ENCODE measurements at places on chromosomes 3 and 15.
A peak's percentile ranks its signal among the peaks of the same experiment; 100 is the strongest.

- peaks cover 13% of the 10 kb centered on the region for H3K36me3 ChIP-seq
- peak overlapping the region; percentile 91 for H3K4me3 ChIP-seq
- H3K4me1 ChIP-seq: peaks cover 17% of the 10 kb centered on the region
- H3K27me3 ChIP-seq: no peaks in the 10 kb centered on the region
Observed at GRCh38 chr15:41115161-41115651, 874 bp downstream of the INO80 start.

- H3K4me3 ChIP-seq: no peak overlapping the region
- no peaks in the 10 kb centered on the region for H3K27me3 ChIP-seq
- H3K27ac ChIP-seq: no peak overlapping the region
- no peaks in the 10 kb centered on the region for H3K36me3 ChIP-seq
Observed at GRCh38 chr3:131082871-131083863, 56.5 kb downstream of the NEK11 start.

- DNase-seq: no peak
- no peak overlapping the region for H3K27ac ChIP-seq
- no peaks in the 10 kb centered on the region for H3K27me3 ChIP-seq
- no peak overlapping the region for H3K4me3 ChIP-seq
Observed at GRCh38 chr3:61701011-61701410, 139.6 kb downstream of the PTPRG start.

DNA sequence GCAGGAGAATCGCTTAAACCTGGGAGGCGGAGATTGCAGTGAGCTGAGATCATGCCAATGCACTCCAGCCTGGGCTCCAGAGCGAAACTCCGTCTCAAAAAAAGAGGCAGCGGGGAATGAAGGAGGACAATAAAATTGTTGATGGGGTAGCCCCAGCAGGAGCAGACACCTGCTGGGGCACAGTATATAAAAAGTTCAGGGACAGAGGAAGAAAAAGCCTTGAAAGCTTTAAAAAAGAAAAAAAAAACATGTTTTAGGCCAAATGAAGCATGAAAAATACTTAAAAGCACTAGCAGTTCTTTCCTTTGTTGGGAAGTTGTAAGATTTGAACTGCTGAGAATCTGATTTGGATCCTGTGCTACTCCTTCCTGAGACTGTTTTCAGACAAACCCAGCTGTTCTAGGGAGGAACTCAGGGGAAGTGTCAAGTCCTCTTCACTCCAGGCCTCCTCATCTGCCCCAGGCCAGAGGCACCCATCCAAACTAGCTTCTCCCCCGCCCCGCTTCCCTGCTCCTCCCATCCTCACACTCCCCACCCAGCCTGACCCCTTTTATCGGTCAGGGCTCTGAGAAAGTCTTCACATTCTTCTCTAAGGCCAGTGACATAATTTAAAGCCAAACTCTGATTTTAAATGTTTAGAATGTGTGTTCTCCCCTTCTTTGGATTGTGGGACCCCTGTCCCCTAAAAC is 4.9 kb downstream of the IL17RD start:
- H3K4me3 ChIP-seq: no peak overlapping the region
- peaks cover 53% of the 10 kb centered on the region for H3K27me3 ChIP-seq
- H3K27ac ChIP-seq: no peak overlapping the region
- no peaks in the 10 kb centered on the region for H3K36me3 ChIP-seq

GRCh38 chr15:90184119-90184785 is 16.9 kb upstream of the SEMA4B start:
- peaks cover 27% of the 10 kb centered on the region for H3K4me1 ChIP-seq
- peak; percentile 78 for DNase-seq
- H3K4me3 ChIP-seq: peak overlapping the region; percentile 94

DNA sequence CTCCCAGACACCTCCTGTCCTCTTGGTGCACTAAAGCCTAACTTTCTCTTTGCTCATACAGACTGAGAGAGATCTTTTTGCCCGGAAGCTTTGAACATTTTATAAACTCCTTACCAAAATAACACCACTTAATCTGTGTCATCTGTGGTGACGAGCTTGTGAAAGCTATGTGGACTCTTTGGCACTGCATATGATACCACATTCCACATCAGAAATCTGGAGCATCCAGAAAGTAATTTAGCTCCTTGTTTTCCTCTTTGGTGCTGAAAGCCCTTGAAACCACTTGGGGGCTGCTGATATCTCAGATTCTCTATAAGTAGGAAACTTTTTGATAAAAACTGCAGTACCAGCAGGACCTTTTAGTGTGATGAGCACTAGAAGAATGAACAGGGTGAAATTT is 128.3 kb downstream of the ALCAM start:
- no peak overlapping the region for H3K27ac ChIP-seq
- no peaks in the 10 kb centered on the region for H3K4me1 ChIP-seq
- H3K36me3 ChIP-seq: peaks cover 5% of the 10 kb centered on the region
- no peak overlapping the region for H3K4me3 ChIP-seq
- no peak for DNase-seq

GRCh38 chr15:52567871-52568600 is 794 bp downstream of the ARPP19 start:
- no peaks in the 10 kb centered on the region for H3K27me3 ChIP-seq
- peaks cover 29% of the 10 kb centered on the region for H3K4me1 ChIP-seq

- H3K36me3 ChIP-seq: peaks cover 48% of the 10 kb centered on the region
- no peak for DNase-seq
- H3K4me1 ChIP-seq: peaks cover 5% of the 10 kb centered on the region
- no peaks in the 10 kb centered on the region for H3K27me3 ChIP-seq
- peak overlapping the region; percentile 37 for H3K27ac ChIP-seq
Observed at GRCh38 chr3:128080323-128081080, 28.3 kb downstream of the SEC61A1 start.

GRCh38 chr15:84791763-84792162 is 25.4 kb upstream of the ALPK3 start:
- no peak overlapping the region for H3K4me3 ChIP-seq
- no peak for DNase-seq
- peaks cover 17% of the 10 kb centered on the region for H3K4me1 ChIP-seq
- H3K27me3 ChIP-seq: no peaks in the 10 kb centered on the region
- H3K27ac ChIP-seq: peak overlapping the region; percentile 10

DNA sequence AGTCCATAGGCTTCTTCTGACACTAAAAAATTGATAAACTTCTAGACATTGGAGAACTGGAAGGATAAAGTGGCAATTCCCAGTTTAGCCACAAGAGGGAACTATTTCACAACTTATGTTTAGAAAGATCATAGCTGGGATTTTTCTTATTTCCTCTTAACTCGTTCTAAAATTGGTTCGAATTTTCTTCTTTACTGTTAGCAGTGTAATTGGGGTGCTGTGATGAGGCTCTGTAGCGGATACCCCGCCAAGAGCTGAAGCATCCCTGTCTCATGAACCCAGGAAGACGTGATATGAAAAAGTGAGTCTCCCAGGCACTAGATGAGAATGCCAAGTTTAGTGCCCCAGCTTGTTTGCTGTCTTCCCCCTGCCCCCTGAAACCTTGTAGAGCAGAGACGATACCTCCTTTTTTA is 85.1 kb downstream of the PDCD6IP start:
- no peaks in the 10 kb centered on the region for H3K36me3 ChIP-seq
- no peaks in the 10 kb centered on the region for H3K27me3 ChIP-seq
- DNase-seq: peak; percentile 75
- peaks cover 4% of the 10 kb centered on the region for H3K4me1 ChIP-seq
- no peak overlapping the region for H3K27ac ChIP-seq
- no peak overlapping the region for H3K4me3 ChIP-seq

DNA sequence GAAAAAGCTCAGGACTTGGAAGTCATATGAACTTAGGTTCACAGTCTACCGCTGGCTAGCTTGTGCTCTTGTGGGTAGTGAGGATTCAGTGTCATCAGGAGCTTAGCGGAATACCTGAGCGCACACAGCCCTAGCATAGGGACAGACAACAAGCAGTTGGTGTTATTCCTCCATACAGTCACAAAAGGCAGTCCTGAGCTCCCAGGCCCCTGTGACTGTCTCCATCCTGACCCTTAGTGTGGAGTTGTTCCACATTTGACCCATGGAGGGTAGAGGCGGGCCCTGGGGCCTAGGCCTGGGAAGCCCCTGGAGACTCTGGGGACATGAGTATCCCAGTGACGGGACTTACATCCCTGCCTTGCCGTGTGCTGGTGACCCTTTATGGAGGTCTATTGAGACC is 131.5 kb upstream of the PLXNA1 start:
- no peak for DNase-seq
- no peaks in the 10 kb centered on the region for H3K36me3 ChIP-seq
- H3K27ac ChIP-seq: no peak overlapping the region
- H3K4me1 ChIP-seq: no peaks in the 10 kb centered on the region
- H3K4me3 ChIP-seq: no peak overlapping the region

- H3K4me1 ChIP-seq: no peaks in the 10 kb centered on the region
- no peak overlapping the region for H3K27ac ChIP-seq
- no peak overlapping the region for H3K4me3 ChIP-seq
- H3K36me3 ChIP-seq: no peaks in the 10 kb centered on the region
- DNase-seq: no peak
Observed at GRCh38 chr15:62083194-62084154, 16.7 kb downstream of the C2CD4A start.

- H3K4me3 ChIP-seq: no peak overlapping the region
- H3K27ac ChIP-seq: no peak overlapping the region
- no peaks in the 10 kb centered on the region for H3K36me3 ChIP-seq
- H3K4me1 ChIP-seq: no peaks in the 10 kb centered on the region
Observed at GRCh38 chr3:14532691-14533456, 7.3 kb downstream of the GRIP2 start.

DNA sequence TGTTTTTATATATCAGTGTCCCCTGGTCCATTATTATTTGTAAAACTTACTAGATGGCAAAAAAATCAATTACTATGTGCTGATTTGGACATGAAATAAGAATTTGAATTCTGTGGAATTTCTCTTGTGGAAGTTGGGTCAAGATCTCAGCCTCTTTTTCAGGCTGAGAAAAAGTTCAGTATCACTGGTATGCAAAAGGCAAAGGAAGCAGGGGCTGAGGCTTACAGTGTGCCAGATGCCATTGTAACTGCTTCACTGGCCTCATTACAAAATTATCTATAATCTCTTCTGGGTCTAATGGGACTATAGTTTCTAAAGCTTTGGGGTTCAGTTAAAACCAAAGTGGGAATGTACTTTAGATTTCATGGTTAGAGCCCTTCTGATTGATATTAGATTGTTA is 125.9 kb upstream of the SLC7A14 start:
- H3K27ac ChIP-seq: no peak overlapping the region
- no peak overlapping the region for H3K4me3 ChIP-seq
- H3K36me3 ChIP-seq: no peaks in the 10 kb centered on the region
- H3K4me1 ChIP-seq: no peaks in the 10 kb centered on the region
- no peak for DNase-seq

DNA sequence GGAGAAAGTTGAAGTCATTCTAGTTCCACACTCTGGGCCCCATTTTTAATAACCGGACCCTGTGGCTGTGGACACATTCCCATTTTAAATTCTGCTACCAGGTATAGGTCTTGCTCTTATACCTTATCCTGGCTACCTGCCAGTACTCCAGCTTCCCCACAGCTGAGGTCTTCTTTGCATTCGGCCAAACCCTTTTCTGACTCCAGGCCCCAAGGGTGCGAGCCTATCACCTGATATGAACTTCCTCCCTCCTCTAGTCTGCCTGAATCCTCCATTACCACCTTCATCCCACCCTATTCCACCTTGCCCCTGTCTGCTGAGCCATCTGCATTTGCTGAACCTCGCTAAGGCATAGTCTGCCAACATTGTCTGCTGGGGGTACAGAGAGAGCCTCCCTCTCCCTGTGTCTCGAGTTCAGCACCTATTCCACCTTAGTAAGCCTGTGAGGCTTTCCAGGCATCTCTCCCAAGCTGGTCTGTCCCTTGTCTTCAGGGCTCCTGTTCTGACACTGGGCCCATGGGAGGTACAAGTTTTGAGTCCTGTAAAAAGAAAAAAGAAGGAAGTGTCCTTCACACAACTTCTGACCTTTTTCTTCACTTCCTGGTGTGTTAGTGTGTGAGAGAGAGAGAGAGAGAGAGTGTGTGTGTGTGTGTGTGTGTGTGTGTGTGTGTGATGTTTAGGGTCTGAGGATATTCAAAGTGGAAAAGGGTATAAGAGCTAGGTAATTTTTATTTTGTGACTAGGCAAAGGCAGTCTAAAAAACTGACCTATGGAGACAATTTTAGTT is 27.0 kb downstream of the PDE8A start:
- DNase-seq: no peak
- H3K4me3 ChIP-seq: no peak overlapping the region
- peaks cover 4% of the 10 kb centered on the region for H3K36me3 ChIP-seq

DNA sequence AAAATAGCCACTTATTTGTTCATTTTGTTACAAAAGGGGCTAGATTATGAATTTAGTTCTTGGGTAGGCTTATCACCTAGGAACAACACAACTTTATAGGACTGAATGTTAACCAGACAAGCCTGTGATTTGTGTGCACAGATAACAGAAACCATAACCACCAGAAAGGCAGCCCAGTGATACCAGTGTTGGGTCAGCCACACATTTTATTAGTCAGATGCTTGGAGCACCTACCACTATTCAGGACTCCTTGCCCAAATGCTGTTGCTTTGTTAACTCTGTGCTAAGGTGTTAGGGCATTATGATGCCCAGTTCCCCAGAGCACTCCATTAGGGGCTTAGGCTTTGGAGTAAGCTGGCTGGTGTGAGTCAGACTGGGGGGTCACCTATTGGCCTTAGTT is 22.5 kb downstream of the PLCL2 start:
- no peaks in the 10 kb centered on the region for H3K27me3 ChIP-seq
- H3K36me3 ChIP-seq: peaks cover 18% of the 10 kb centered on the region
- peaks cover 55% of the 10 kb centered on the region for H3K4me1 ChIP-seq
- peak overlapping the region; percentile 38 for H3K27ac ChIP-seq

- no peak overlapping the region for H3K4me3 ChIP-seq
- H3K27me3 ChIP-seq: no peaks in the 10 kb centered on the region
- no peak overlapping the region for H3K27ac ChIP-seq
- H3K36me3 ChIP-seq: peaks cover 21% of the 10 kb centered on the region
Observed at GRCh38 chr3:107797586-107797985, 274.8 kb downstream of the BBX start.

- H3K27ac ChIP-seq: no peak overlapping the region
- no peak overlapping the region for H3K4me3 ChIP-seq
- peaks cover 59% of the 10 kb centered on the region for H3K27me3 ChIP-seq
- no peak for DNase-seq
Observed at GRCh38 chr15:45133561-45133920, 3.7 kb downstream of the DUOX1 start.

DNA sequence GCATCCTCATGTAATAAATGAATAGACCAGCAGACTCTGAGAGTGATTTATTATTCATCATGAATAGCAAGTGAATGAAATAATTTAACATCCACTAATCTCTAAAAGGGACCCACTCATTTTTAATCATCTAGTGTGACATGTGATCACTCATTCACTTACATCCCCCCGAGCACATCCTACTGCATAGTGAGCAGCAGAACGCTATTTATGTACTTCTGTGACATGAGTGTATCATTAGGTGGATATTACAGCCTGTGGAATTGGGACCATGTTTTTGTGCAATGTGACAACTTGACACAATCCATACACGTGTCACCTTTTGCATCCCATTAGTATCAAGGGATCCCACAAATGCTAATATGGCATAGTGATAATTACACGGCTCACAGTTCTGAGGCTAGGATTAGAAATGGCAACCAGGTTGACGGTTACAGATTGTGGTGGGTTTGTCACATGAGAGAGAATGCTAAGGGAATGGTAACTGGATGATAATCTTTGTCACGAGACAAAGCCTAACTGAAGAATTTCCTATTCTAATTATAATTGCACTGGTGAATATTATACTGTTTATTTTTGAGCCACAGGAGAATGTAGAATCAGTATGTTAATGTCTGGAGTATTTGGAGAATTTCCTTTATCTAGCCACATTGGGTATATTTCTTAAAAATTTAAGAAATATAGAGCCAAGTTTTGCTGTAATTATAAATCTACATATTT is 595.2 kb upstream of the TBL1XR1 start:
- DNase-seq: no peak
- no peaks in the 10 kb centered on the region for H3K36me3 ChIP-seq
- peaks cover 11% of the 10 kb centered on the region for H3K4me1 ChIP-seq
- no peak overlapping the region for H3K27ac ChIP-seq

Data from activated CD4-positive, alpha-beta T cell treated with anti-CD3 and anti-CD28 coated beads, Interleukin-2, amount 10 ng/mL, durations not matched to agents 24 days and 14 days (primary cell).